Endothelial cell of umbilical vein (primary cell): ENCODE measurements at places on chromosomes 4 and X. TPM values are rescaled to one million over a fixed set of nuclear protein-coding genes. Genes with fewer than 3 reads are reported as not detected.

The S100P gene
- not detected in 2 replicates for total RNA-seq

The FHDC1 gene
- total RNA-seq = 0.12 and 0.18 TPM in 2 replicates

GRCh38 chrX:150150076-150150779, 211.9 kb upstream of the EOLA2 start:
- no peaks in the 10 kb centered on the region for H3K27me3 ChIP-seq
- H3K27ac ChIP-seq = no peak overlapping the region
- H3K36me3 ChIP-seq = no peaks in the 10 kb centered on the region
- no peak for DNase-seq
- no peaks in the 10 kb centered on the region for H3K4me1 ChIP-seq

The VCX2 gene
- total RNA-seq = not detected in 2 replicates

GRCh38 chrX:108072746-108073145, 18.6 kb downstream of the PSMD10 start:
- H3K27ac ChIP-seq = peak overlapping the region; percentile 43
- peak; percentile 4 for DNase-seq
- H3K4me1 ChIP-seq = peaks cover 19% of the 10 kb centered on the region
- no peaks in the 10 kb centered on the region for H3K36me3 ChIP-seq
- no peak overlapping the region for H3K4me3 ChIP-seq

DNA sequence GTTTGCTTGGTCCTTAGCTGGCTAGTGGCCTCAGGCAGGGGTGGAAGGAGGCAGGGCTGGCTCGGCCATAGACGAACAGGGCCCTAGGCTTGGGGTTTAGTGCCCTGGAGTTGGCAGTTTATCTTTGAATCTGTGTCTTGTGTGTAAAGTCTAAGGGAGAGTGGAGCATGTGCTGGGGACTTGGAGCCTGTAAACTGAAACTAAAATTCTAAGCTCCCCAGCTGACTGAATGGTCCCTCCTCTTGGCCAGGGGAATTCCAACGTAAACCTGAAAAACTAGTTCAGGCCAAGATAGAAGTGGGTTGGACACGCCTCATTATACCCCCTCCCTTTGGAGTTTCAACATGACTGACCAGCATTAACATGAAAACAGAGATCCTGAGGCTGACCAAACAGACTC, 46.1 kb upstream of the GPR78 start:
- DNase-seq = peak; percentile 23
- no peaks in the 10 kb centered on the region for H3K36me3 ChIP-seq
- no peaks in the 10 kb centered on the region for H3K4me1 ChIP-seq
- H3K27ac ChIP-seq = no peak overlapping the region
- no peak overlapping the region for H3K4me3 ChIP-seq

The RNF175 gene
- total RNA-seq = not detected in 2 replicates

- H3K27ac ChIP-seq = no peak overlapping the region
- no peaks in the 10 kb centered on the region for H3K4me1 ChIP-seq
- H3K4me3 ChIP-seq = no peak overlapping the region
- no peaks in the 10 kb centered on the region for H3K36me3 ChIP-seq
- DNase-seq = no peak
Measured at GRCh38 chrX:41588271-41588670, 100.5 kb upstream of the GPR34 start.

- no peak overlapping the region for H3K4me3 ChIP-seq
- H3K4me1 ChIP-seq = peaks cover 23% of the 10 kb centered on the region
- H3K36me3 ChIP-seq = peaks cover 4% of the 10 kb centered on the region
- peak overlapping the region; percentile 94 for H3K27ac ChIP-seq
- H3K27me3 ChIP-seq = no peaks in the 10 kb centered on the region
Measured at GRCh38 chr4:2714918-2715317, 41.2 kb downstream of the TNIP2 start.

The SPANXN3 gene
- total RNA-seq = not detected in 2 replicates

The MAGEB18 gene
- total RNA-seq = not detected in 2 replicates

The APOOL gene
- 16.4 and 17.4 TPM in 2 replicates for total RNA-seq

DNA sequence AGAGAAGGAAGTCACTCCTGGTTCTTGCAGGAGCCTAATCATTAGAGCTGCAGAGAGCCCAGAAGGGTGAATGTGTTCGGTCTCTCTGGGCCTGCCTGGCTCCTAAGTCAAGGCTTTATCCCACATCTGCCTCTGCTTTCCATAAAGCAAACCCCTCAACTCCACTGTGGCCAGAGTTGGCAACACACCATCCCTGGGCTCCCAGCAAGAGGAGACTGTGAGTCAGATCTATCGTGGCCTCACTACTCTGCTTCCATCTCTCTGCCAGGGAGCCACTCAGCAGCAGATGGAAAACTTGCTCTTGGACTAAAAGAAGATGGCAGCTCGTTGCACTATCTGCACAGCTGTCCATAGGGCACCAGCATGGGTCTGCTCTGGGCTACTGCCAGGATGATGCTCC, 348.2 kb downstream of the FBXW7 start:
- no peak for DNase-seq
- H3K36me3 ChIP-seq = no peaks in the 10 kb centered on the region
- no peaks in the 10 kb centered on the region for H3K27me3 ChIP-seq
- no peak overlapping the region for H3K4me3 ChIP-seq

The TBL1X gene
- total RNA-seq = 22.1 and 25.3 TPM in 2 replicates

The HDX gene
- total RNA-seq = 6.1 and 8.2 TPM in 2 replicates

The IRAK1 gene
- 136 and 138 TPM in 2 replicates for total RNA-seq

The ASMT gene
- total RNA-seq = not detected in 2 replicates
